Left ventricle myocardium inferior (tissue), 1 donor: ENCODE measurements at places on chromosomes 3 and 15.

GRCh38 chr3:19662486-19662885 lies 271.5 kb downstream of the EFHB start:
- no peak for DNase-seq

DNA sequence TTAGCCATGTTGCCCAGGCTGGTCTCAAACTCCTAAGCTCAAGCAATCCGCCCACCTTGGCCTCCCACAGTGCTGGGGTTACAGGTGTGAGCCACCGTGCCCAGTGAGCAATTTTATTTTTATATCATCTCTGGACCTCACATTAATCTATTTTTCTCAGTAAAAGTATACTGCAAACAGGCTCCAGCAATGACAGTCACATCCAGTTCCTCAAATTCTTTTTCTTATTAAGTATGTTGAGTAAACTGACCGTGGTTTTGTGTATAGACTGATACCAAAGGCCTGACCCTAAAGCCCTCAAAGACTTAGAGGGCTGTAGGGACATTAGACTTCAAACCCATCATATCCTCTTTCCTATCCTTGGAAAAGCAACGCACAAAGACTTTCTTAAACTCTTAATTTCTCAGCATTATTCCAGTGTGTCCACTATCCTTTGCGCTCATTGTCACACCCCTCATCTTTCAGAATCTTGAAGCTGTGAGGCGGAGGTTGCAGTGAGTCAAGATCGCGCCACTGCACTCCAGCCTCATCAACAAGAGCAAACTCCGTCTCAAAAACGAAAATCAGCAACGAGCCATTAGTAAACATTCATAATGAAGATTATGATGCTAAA lies 2.0 kb downstream of the NGLY1 start:
- DNase-seq = no peak

DNA sequence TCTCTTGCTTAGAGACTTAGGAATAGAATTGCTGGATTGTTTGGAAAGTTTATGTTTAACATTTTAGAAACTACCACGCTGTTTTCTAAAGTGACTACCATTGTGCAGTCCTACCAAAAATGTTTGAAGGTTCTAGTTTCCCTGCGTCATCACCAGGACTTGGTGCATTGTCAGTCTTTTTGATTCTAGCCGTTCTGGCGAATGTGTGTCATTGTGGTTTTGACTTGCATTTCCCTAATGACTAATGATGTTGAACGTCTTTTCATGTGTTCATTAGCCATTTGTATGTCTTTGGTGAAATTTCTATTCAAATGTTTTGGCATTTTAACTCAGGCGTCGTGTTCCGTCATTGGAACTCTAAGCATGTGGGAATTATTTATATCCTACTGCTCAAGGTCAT lies 58.0 kb downstream of the CHD2 start:
- DNase-seq = no peak

GRCh38 chr15:42165106-42165505 lies 8.7 kb upstream of the PLA2G4F start:
- DNase-seq = no peak

GRCh38 chr3:177195242-177195991 lies 1.9 kb downstream of the TBL1XR1 start:
- no peak for DNase-seq

DNA sequence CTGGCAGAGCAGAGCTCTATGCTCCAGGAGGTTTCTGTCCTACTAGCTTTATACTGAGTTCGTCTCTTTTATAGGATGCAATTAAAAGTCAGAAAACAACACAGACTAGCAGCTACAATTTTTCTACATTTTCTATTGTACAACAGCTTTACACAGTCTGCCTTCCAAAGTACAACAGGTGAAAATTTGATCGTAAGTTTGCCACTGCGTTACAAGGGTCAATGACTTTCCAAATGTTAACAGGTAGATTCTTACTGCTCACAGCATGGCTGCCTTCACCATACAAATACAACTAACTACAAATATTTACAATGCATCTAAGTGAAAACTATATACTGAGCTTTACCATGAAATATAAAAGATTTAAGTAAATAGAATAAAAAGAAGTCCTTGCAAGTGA lies 268.6 kb upstream of the SLCO3A1 start:
- DNase-seq = no peak

DNA sequence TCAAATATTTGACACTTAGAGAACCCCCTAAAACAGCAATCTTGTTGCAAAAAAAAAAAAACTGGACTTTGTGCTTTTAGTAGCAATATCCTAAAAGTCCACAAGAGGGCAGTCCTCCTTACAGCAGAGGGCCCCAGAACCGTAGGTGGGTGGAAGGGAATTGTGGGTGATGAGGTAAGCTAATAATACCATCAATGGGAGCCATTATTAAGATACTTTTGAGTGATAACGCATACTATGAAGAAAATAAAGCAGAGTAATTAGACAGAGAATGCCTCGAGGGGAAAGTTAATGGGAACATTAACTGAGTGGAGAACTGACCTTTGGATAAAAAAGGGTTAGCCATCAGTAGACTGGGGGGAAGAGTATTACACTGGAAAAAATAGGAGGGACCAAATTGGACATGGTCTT lies 229.9 kb downstream of the THRB start:
- no peak for DNase-seq

GRCh38 chr3:16050641-16051467 lies 123.6 kb upstream of the GALNT15 start:
- peak; percentile 22 for DNase-seq

DNA sequence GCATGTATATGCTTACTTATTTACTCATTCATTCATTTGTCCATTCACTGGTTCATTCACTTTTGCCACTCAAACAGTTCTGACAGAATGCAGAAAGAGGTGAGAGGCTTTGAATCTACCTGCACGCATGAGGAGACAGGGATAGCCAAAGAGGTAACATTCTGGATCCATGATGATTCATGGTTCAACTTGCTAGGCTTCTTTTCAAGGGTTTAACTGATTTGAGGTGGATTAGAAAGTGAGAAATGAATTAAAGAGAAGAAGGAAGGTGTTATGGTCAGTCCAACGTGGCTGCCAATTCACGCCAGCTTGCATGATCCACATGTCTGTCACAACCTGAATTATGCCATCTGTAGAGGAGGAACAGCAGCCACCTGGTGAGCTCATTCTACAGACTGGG lies 260.6 kb downstream of the ARRDC4 start:
- no peak for DNase-seq

DNA sequence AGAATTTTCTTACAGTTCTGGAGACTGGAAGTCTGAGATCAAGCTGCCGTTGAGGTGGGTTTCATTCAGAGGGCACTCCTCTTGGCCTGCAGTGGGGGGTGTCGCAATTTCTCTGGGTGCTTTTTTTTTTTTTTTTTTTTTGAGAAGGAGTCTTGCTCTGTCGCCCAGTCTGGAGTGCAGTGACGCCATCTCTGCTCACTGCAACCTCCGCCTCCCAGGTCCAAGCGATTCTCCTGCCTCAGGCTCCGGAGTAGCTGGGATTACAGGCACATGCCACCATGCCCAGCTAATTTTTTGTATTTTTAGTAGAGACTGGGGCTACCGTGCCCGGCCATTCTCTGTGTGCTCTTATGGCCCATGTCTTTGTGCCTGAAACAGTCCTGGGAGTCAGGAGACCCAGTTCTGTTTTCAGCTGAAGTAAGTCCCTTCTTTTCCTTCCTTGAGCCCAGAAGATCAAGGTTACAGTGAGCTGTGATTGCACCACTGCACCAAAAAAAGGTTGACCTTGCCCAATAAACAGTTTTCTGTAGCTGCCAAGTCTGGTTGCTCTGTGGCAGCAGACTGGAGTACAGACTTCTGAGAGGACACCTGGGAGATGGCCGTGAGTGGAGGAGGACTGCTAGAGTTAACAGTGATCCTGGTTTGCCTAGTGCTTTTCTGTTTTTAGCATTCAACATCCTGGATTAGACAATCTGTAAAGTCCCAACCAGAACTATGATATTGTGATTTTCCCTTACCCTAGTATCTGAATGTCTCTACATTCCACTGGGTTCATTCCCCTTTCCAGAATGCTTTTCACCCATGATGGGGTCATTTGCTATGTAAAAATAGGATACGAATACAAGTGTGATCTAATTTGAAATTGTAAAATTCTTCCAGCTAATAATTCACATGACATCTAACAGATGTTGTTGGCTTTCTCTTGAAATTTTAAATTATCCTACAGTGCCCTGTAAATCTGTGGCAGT lies 76.6 kb upstream of the RNF7 start:
- no peak for DNase-seq

DNA sequence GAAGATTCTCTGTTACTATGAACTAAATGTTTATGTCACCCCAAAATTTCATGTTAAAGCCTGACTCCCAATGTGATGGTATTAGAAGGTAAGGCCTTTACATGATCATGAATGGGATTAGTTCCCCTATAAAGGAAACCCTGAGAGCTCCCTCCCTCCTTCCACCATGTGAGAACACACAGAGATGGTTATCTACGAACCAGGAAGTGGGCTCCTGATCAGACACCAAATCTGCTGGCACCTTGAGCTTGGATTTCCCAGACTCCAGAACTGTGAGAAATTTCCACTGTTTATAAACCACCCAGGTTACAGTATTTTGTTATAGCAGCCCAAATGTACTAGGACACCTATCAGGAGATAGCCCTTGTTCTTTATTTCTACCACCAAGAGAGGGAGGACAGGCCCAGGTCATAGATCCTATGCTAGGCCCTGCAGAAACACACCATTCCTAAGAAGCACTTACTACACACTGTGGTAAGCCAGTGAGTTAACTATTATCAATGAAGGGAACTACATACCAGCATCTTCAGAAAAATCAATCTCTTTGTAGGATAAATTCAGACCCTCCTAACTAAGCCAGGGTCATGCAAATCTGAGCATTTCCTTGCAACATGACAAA lies 59.0 kb downstream of the PRKAR2A start:
- DNase-seq = no peak
